ENCODE measurements at places on chromosomes 7 and 10. TPM values are rescaled to one million over a fixed set of nuclear protein-coding genes. Genes with fewer than 3 reads are reported as not detected.

- no peak for DNase-seq
Measured at GRCh38 chr7:148727501-148728278, 29.0 kb downstream of the CUL1 start.

- no peak for DNase-seq
Measured at GRCh38 chr7:12968836-12969422, 281.5 kb downstream of the ARL4A start.

DNA sequence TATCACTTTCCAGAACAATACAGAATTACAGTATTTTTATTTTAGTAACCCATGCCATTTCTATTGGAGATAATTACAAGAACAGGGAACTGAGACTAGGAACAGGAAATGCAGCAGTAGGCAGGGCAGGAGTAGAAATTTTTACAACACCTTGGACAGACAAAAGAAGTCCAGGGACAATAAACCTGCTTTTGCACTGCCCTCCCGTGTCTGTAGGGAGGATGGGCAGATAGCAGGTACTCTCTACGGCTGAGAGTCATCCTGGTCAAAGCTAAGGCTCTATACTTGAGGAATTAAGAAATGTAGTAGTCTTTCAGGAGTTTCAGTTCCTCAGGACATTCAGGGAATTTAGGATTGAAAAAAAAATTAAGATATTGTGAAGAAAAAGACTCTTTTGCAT is 63.4 kb downstream of the VAX1 start:
- no peak for DNase-seq

HECW1 gene
- 0.51 TPM for total RNA-seq

MMP21 gene
- total RNA-seq: 0.41 TPM

TAS2R4 gene
- total RNA-seq: 2.4 TPM

PDE6C gene
- not detected for total RNA-seq

Data from tongue (tissue), 3 donors.